ENCODE measurements at places on chromosomes 5 and 9.
A peak's percentile ranks its signal among the peaks of the same experiment; 100 is the strongest.

- DNase-seq, result no peak
These were observed 131.5 kb upstream of the OTULINL start for GRCh38 chr5:14450018-14450524.

- DNase-seq, result no peak
These were observed 437.9 kb downstream of the EFNA5 start for GRCh38 chr5:107232788-107233187.

GRCh38 chr5:133565993-133566392 lies 46.3 kb downstream of the FSTL4 start:
- DNase-seq, result no peak

DNA sequence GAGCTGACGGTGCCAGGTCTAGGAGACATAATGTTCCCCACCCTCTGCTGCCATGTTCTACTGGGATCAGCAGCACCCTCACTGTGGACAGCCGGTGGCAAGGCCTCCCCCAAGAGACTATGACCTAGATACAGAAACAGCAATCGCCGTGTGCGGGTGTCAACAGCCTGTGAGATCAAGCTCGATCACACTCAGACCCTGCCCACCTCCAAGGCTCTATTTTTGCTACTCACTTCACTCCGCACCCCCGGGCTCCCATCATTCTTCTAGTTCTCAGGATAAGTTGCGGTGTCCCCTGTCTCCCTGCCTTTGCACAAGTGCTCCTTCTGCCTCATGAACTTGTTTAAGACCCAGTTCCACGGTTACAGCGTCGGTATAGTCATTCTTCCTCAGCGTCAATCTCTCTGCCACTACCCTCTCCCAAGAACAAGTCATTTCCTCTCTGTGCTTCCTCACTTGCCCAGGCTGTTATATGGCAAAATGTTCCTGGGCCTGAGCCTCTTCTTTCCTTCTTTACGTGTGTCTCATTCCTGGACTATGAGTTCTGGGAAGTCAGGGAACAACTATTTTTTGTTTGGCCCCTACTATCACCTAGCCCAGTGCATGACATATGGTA lies 5.4 kb upstream of the DOCK8 start:
- DNase-seq, result no peak

DNA sequence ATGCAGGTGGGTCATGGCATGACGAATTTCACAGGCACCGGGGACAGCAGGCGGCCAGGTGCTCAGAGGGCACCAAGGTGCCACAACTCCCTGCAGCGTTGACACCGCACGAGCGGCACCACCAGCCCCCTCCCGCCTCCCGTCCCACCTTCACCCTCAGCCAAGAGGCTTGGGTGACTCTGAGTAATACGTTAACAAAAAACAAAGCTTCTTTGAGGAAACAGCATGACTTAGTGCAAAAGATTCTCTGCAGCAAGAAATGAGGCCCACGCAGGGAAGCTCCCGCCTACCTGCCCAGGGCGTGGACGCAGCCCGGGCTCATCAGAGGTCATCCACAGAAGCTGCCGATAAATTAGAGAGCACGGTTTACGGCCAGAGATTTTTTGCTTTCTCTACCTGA lies 4.1 kb downstream of the TMEM250 start:
- DNase-seq, result no peak

GRCh38 chr5:124056991-124057723 lies 545.2 kb downstream of the CSNK1G3 start:
- peak; percentile 5 for DNase-seq

- DNase-seq, result no peak
These were observed 208.1 kb upstream of the PIK3R1 start for GRCh38 chr5:68007451-68007850.

GRCh38 chr5:10723514-10723913 lies 37.5 kb downstream of the DAP start:
- no peak for DNase-seq

GRCh38 chr5:103207653-103208052 lies 50.9 kb upstream of the MACIR start:
- DNase-seq, result no peak

DNA sequence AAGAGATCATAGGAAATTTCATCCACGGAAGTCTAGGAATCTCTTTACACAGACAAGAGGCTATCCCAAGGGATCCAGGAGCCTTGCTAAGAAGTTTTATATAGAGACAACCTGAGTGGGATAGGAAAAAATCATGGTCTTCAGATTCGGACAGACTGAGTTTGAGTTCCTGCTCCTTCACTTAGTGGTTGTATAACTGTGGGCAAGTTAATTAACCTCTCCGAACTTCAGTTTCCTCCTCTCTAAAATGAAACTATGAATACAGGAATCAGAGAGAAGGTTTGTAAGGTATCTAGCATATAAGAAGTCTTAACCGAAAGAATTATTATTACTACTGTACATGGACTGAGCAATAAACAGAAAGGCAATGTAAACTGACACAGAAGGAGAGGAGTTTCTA lies 35.1 kb downstream of the NR2F1-AS1 start:
- DNase-seq, result no peak

GRCh38 chr5:81838307-81838906 lies 87.5 kb upstream of the SSBP2 start:
- DNase-seq, result no peak

- no peak for DNase-seq
These were observed 6.9 kb upstream of the SPATA31C1 start for GRCh38 chr9:87910821-87911220.

GRCh38 chr5:89277816-89278215 lies 394.8 kb upstream of the MEF2C start:
- no peak for DNase-seq

- DNase-seq, result no peak
These were observed 5.7 kb downstream of the C9orf43 start for GRCh38 chr9:113416149-113416721.

- no peak for DNase-seq
These were observed 453.4 kb upstream of the CTNND2 start for GRCh38 chr5:12357626-12358025.

DNA sequence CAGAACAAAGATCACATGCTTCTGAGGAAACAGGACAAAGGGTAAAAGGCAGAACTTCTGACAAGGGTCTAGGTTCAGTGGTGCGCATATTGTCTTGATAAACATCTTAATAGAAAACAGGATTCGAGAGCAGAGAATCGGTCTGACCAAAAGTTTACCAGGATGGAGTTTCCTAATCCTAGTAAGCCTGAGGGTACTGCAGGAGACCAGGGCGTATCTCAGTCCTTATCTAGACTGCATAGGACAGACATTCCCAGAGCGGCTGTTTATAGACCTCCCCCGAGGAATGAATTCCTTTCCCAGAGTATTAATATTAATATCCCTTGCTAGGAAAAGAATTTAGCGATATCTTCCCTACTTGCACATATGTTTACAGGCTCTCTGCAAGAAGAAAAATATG lies 32.4 kb upstream of the TNFSF8 start:
- no peak for DNase-seq

GRCh38 chr5:41648996-41649395 lies 138.6 kb upstream of the PLCXD3 start:
- no peak for DNase-seq

DNA sequence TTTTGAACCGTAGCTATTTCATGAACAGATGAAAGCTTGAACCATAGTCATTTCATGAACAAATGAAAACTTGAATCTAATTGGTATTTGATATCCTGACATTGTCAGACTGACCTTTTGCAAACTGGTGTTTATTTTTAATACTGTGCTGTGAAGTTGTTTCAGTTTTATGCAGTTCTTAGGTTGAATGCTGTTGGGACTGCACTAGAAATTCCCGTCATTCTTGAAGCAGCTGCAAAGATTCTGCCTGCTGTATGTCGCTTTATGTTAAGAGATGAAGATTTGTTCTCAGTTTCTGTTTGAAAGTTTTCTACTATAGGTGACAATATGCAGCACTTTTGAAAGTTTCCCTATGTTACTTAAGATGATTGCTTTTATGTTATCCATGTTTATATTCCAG lies 22.5 kb upstream of the FAM120AOS start:
- DNase-seq, result no peak

DNA sequence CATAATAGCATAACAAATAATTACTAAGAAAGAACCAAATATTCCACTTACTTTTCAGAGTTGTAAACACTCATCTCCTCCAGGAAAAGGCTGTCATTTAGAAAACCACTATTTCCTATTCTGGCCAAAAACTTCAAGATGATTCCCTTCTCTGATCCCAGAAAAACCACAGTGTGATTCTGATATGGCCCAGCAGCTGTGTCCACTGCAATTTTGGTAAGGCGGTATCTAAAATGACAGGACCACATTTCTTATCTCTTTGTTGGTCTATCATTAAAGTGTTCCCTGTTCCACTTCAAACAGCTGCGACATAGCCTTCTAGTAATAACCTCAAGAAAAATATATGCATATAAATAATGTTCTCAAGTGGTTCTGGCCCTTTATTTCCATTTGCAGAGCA lies 96.1 kb downstream of the SEMA6A start:
- DNase-seq, result no peak

DNA sequence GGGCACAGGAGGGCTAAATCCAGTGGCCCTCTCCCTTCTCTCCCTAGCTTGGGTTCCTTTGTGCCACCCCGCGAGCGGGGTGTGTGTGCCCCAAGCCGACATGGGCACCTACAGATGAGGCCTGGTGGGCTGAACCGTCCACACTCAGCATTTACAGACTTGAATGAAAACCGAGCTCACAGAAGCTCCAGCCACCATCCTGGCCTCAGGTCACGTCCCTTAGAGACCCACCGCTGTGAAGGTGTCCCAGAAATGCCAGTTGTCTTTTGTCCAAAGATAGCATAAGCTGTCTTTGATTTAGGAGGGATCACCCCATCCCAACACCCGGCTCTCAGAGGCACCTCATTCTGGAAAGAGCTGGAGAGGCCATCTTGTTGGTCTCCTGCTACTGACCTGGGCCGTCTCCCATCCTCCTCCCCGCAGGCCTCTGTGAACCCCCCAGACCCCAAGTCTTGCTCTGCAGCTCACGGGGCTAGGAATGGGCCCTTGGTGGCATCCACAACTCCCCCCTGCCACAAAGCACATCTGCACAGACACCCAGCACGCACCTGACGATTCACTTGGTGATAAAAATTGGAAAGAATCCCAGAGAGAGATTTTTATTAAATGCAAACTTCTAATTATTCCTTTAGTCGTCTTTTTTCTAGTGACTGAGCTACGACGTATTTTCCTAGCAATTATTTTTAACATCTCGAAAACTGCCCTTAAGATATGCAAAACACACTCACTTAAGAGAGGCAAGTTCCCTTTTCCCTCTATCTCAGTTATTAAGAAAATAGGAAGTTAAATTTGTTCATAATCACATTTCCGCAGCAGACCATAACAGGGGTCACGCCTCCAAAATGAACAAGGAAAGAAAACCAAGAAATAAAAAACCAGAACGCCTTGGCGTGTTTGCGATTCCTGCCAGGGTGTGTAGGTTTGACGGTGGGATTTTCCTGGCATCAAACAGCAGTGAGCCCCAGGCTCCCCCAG lies 80.5 kb upstream of the LMX1B start:
- DNase-seq, result no peak

DNA sequence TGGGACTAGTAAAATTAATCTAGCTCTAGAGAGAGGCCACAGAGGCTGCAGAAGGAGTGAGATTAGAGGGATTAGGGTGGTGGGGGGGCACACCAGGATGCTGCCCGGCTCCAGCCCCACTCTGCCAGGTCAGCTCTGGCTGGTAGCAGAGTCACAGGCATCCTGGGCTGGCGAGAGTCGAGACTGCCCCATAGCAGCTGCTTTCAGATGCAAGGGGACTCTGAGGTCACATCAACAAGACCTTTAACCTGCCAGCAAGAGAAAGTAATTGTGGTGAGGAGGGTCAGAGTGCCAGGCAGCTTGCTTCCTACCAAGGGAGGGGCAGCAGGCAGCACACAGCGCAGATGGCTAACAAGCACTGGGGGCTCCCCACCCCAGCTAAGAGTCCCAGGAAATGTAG lies 7.5 kb downstream of the EPB41L4B start:
- DNase-seq, result no peak

DNA sequence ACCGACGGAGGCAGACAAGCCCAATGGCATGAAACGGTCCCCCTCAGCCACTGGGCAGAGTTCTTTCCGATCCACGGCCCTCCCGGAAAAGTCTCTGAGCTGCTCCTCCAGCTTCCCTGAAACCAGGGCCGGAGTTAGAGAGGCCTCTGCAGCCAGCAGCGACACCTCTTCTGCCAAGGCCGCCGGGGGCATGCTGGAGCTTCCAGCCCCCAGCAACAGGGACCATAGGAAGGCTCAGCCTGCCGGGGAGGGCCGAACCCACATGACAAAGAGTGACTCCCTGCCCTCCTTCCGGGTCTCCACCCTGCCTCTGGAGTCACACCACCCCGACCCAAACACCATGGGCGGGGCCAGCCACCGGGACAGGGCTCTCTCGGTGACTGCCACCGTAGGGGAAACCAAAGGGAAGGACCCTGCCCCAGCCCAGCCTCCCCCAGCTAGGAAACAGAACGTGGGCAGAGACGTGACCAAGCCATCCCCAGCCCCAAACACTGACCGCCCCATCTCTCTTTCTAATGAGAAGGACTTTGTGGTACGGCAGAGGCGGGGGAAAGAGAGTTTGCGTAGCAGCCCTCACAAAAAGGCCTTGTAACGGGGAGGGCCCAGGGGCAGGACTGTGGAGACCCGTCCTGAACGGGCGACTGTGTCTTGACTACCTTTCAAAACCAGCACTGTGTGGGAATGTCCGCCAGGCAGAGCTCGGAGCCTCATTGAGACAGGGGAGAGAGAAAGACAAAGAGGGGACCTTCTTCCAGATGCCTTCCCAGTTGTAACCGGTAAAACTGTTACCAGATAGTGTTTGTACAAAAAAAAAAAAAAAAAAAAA lies 29.9 kb downstream of the CD180 start:
- DNase-seq, result no peak

GRCh38 chr5:10518347-10518746 lies 45.5 kb upstream of the ANKRD33B start:
- no peak for DNase-seq

- DNase-seq, result peak; percentile 28
These were observed 57.5 kb downstream of the DAB2IP start for GRCh38 chr9:121708768-121709488.

DNA sequence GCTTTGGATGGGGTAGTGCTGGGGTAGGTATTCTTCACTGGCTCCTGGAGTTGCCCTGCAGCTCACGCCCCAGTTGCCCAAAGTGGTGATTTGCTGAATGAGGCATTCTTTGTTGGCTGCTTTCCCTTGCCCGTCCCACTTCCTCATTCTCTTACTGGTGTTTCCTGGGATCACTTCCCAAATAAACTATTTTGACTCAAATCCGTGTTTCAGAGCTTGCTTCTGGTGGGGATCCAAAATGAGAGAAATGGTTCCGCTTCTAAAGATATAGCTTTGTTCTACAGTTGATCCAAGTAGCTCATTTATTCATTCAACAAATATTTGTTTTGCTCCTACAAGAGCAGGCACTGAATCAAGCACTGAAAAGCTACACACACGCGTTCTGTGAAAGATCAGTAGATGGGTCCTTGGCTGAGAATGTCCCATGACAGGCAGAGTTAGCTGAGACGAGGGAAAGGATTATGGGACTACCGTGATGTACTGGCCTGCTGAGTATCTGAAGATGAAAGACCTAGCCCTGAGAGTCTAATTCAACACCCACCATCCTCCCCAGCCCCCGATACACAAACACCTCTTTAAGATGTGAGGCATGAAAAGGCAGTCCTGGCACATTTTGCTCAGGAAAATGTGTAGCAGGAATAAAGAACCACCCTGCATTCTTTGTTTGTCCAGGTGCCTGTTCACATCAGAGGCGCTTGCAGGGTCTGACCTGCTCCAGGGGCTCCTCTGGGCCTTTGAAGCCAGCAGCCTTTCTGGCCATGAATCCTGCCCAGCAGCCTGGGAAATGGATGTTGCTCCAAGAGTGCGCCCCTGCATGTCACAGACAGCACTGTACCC lies 143.1 kb upstream of the RANBP3L start:
- DNase-seq, result peak; percentile 3

- DNase-seq, result no peak
These were observed 2.7 kb upstream of the GBGT1 start for GRCh38 chr9:133166392-133166791.

Measured in hypothalamus (tissue), 51 donors.